ENCODE measurements at places on chromosomes 16 and 17.
A peak's percentile ranks its signal among the peaks of the same experiment; 100 is the strongest.

GRCh38 chr17:81990836-81991683 lies 13.6 kb downstream of the ASPSCR1 start:
- DNase-seq, result no peak

- no peak for DNase-seq
Measured at GRCh38 chr17:17711641-17712162, 30.4 kb downstream of the RAI1 start.

DNA sequence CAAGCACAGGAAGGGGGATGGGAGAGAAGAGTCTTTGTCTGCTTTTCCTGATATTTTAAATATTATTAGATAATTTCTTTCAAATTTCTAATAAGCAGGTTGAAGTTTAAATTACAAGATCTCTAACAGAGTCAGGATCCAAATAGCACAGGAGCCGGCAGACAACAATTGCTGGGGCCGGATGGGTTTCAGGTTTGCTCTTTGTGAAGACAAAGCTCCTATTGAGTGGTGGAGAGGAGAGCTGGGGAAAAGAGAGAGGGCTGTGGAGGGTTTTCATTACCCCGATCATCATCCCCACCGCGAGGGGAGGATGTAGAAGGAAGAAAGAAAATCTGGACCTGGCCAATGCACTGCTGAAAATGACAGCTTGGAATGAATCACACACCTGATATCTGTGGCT lies 197.3 kb downstream of the SOX9 start:
- DNase-seq, result no peak

DNA sequence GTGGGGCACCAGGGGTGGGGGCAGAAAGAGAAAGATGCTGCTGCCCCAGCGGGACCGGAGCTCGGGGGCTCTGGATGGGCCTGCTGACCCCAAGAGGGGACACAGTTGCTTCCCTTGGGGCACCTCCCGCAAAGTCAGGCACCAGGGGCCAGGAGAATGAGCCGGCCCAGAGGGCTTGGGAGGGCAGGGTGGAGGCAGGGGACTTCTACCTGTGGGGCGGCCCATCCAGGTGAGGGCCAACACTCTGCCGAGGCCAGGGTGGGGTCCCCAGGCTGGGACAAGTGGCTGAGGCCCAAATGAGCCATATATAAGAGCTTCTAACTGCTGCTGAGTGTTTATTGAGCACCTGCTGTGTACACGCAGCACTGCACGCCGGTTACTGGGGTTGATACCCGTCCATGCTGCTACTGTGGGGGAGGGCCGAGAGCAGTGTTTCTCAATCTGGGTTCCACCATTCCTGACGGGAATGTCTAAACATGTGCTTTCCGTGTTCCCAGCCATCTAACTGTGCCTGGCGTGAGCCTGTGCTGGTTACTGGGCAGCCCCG lies 211.7 kb upstream of the GSE1 start:
- DNase-seq, result peak; percentile 17

- no peak for DNase-seq
Measured at GRCh38 chr16:31471875-31472708, at the start of gene TGFB1I1. Gene TGFB1I1, plus strand, starts transcription at chr16:31472152. Its CDS starts 37 bp downstream, at chr16:31472189.

- no peak for DNase-seq
Measured at GRCh38 chr16:66266436-66267291, 99.8 kb upstream of the CDH5 start.

DNA sequence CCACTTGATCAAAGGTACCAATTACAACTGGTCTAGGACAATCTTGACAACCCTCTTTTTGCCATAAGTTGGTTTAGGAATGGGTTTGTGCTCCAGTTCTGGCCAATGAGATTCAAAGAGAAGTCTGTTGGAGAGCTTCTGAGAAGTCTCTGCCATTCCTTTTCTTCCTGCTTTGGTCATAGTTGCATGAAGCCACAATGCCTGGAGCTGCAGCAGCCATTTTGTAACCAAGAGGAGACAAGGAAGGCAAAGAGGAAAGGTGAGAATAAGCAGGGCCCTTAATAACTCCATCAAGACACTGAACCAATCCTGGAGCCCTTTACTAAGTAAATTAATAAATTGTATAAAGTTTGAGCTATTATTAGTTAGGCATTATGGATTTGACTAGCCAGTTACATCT lies 3.4 kb upstream of the C17orf50 start:
- DNase-seq, result no peak

GRCh38 chr17:80445007-80445725 lies 30.2 kb downstream of the ENDOV start:
- DNase-seq, result no peak

GRCh38 chr16:68128577-68129305 lies 43.6 kb downstream of the NFATC3 start:
- no peak for DNase-seq

- DNase-seq, result no peak
Measured at GRCh38 chr16:75311383-75311938, 60.0 kb upstream of the BCAR1 start.

DNA sequence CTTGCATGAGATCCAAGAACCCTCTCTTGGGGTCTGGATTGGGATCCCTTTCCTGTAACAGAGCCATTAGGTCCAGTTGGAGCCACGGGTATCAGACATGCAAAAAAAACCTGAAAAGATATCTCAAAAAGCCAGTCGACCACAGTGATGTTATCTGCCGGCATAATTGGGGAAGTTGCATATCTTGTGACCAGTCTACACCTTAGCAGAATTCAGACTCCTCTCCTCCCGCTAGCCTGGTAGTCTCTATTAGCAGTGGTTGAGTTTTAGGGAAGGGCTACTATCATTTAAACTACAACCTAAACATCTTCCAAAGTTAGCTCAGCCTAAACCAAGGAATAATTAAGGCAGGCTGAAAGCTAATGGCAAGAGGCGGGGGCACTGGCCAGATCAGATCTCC lies 16.2 kb upstream of the PSMD7 start:
- no peak for DNase-seq

Measured in dorsolateral prefrontal cortex (tissue), 122 donors.